ENCODE measurements at places on chromosomes 7 and 10.
A peak's percentile ranks its signal among the peaks of the same experiment; 100 is the strongest.

DNA sequence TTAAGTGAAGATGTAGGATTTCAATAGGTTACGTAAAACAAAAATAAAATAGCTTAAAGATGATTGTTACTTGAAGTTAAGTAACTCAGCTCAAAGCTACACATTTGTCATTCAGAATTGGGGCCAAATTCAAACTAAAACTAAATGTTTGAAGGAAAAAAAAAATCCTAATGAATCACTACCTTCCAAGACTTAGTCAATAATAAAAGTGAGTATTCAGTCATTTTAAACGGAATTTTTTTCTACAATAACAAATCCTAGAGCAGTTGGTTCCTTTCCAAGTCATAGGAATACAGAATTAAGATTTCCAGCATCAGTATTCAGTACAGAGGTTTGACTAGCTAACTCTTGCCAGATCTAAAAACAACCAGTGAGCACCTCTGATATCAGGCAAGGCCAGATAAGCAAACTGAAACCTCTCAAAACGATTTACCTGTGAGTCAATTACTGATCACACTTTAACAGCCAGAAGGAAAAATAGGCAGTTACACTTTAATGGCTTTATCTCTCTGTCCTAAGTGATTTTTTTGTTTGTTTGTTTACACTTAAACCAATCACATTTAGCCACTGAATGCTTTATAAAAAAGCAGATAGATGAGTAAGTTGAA is 669.8 kb upstream of the ANKRD30A start:
- ATAC-seq = no peak

GRCh38 chr10:43336061-43336460 is 35.4 kb upstream of the FXYD4 start:
- ATAC-seq = no peak

DNA sequence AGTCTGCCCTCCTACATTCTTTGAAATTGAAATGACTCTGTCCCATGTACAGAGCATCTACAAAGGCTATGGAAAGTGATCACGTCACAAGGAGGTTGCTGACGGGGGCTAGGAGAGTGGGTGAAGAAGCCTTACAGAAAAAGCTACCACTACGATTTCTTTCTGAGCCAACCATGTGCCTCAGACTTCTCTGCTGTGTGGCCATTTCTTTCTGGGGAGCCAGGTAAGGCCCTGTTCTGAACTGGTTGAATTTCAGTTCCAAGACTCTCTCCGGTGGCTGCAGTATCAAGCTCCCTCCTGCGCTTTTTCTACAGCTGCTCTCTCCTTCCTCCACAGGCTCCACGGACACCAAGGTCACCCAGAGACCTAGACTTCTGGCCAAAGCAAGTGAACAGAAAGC is 112.5 kb upstream of the PRSS1 start:
- ATAC-seq = peak; percentile 87

- no peak for ATAC-seq
These were observed 30.2 kb downstream of the KLHL7 start for GRCh38 chr7:23135755-23136154.

DNA sequence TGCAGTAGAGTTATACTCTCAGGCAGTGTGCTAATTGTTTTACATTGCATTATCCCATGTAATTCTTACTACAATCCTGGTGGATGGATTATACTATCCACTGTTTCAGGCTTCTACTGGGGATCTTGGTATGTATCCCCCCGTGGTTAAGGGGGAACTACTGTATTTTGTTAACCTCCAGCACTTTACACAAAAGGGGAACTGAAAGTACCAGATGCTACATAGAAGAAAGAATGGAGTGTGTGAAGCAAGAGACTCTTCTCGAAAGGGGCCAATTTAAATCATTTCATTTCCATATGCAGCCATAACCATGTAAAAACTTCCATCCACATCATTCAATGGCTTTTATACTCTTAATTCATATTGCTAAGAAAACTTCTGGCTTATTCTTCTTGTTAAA is 69.4 kb downstream of the C1GALT1 start:
- ATAC-seq = no peak

DNA sequence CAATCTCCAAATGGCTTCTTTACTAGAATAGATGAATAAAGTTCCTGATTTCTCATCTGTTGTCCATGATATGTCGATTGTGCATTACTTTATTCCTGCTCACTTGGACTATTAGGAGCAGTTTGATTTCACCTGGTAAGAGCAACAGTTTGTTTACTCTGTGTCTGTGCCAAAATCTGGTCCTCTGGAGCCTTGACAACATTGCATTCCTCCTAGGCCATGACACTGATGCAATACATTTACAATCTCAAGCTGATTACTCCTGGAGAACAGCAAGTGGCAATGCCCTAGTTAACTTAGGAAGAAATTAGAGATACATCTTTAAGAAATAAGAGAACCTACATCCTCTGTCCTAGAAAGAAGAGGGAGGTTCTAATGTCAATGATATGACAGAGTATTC is 71.8 kb downstream of the SGCE start:
- ATAC-seq = no peak

DNA sequence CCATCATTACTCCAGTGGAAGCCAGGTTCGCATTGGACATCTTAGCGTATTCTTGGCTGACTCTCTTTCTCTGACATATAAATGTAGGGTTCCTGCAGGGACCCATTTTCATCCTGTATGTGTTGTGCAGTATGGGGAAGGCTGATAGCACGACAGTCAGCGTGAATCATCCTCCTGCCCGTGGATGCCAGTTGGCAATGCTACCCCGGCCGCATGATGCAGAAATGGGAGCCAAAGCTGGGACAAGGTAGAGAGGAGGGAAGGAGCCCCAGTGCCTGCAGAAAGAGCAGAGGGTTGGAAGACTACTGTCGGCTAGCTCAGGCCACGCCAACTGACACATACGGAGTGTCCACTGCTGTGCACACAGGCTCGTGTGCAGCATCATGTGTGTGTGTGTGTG is 251.6 kb downstream of the SKAP2 start:
- no peak for ATAC-seq

DNA sequence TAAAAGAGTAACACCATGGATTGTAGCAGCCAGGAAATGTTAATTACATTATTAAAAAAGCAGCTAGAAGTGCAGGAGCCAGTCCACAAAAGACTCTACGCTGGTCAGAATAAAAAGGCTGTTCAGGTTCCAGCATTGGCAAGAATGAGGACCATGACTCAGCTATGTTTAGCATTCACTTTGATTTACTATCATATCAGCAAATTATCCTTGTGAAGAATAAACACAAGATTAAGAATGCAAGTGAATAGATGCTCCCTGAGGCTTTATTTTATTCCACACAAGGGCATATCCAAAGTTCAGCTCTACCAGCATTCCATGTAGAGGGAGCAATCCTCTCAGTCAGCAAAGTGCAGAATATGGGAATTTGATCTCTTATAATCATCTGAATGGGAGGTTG is 13.6 kb downstream of the DGKB start:
- ATAC-seq = no peak

- no peak for ATAC-seq
These were observed 58.6 kb downstream of the RAMP3 start for GRCh38 chr7:45216181-45216580.

All from activated CD4-positive, CD25-positive, alpha-beta regulatory T cell treated with anti-CD3 and anti-CD28 coated beads, Interleukin-2, amount 50 U/mL, for 24 hours (primary cell).